Nephron progenitor cell (in vitro differentiated cells): ENCODE measurements at places on chromosomes 6 and 20.
A peak's percentile ranks its signal among the peaks of the same experiment; 100 is the strongest.

- DNase-seq = no peak
Measured at GRCh38 chr20:5668529-5668868, 81.7 kb upstream of the SHLD1 start.

DNA sequence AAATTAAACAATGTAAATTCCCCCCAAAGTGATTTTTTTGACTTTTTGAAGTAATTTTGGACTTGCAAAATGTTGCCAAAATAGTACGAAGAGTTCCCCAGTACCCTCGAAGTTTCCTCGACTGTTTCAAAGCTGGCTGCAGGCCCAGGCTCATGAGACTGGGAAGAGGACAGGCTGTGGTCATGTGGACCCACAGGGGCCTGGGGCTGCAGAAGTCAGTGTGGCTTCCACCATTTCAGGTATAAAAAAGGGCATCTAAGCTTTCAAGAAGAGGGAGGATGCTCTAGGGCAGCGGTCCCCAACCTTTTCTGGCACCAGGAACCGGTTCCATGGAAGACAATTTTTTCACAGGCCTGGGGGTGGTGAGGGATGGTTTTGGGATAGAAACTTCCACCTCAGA lies 75.0 kb downstream of the PTPN1 start:
- no peak for DNase-seq

DNA sequence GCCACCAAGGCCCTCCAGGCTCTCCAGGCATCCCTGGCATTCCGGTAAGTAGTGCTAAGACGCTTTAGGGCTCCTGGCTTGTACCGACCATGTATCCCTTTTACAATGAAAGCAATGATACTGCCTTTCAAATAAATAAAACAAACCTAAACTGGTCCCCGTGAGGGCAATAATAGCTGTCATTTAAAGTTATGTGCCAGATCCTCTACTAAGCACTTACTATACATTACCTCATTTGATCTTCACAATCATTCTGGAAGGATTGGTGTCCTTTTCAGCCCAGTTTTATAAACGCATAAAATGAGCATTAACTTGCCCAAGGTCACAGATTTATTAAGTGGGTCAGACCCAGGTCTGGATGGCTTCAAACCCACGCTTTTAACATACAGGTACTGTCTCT lies 114.7 kb downstream of the COL9A1 start:
- no peak for DNase-seq

DNA sequence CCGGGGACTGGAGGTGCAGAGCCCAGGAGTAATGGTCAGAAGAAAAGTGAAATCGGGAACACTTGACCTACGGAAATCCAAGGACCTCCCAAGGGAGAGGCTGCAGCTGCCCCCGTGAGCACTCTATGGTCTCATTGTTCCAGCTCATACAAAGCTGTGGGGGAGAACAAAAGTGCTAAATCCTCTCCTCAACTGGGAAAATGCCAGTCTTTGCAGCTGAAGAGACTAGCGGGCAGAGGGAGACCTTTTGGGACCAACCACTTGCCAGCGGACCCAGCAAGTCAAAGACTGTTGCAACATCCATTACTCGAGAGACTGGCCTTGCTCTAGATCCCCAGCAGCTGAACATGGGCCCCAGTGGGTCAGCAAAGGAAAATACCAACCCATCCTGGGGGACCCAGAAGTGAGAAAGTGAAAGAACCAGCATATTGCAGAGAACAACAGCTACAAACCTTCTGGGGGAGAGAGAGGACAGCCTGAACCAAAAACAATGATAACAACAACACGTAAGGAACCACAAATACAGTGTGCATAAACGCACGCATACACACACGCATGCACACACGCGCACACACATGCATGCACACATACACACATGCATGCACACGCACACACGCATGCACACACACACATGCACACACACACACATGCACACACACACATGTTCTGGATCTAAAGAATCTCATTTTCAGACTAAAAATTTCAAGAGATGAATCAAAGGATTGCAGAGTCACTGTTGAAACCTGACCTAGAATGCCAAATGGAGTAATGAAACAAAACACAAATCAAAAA lies 24.7 kb upstream of the ELMO2 start:
- no peak for DNase-seq

DNA sequence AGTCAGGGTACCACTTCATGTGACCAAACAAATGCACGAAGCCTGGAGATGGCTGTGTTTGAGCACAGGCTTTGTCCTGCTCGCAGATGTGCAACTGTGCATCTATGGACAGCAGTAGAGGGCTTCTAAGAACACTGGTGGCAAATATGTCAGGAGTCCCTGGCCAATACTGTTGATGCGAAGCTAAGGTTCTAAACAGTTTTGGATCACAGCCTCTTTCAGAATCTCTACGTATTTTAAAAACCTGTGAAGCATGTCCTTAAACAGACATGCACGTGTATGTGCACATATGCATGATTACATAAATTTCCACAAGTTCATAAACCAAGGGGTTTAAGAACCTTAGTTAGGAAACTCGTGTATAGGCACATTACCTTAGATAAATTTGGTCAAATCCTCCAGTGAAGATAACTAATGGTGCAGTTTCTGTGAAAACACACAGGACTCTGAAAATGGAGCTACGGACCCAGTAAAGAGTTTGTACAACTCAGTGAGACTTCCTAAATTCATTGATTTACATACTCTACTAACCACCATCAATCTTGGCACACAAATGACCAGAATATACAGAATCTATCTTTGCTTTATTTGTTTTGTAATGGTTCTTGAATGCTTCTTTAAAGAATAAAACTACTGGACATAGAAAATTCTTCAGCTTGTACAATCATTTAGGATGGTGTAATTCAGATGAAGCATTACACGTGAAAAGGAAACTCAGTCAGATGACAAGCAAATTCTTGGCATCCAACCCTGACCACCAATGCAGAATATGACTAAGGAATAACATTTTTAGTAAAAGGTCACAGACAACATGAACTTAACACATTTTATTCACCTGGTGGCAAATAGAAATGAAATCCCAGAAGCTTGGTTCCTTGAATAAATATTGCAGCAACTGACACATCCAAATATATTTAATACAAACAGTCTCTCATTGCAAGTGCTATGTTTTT lies 27.4 kb downstream of the KCNQ5 start:
- no peak for DNase-seq

DNA sequence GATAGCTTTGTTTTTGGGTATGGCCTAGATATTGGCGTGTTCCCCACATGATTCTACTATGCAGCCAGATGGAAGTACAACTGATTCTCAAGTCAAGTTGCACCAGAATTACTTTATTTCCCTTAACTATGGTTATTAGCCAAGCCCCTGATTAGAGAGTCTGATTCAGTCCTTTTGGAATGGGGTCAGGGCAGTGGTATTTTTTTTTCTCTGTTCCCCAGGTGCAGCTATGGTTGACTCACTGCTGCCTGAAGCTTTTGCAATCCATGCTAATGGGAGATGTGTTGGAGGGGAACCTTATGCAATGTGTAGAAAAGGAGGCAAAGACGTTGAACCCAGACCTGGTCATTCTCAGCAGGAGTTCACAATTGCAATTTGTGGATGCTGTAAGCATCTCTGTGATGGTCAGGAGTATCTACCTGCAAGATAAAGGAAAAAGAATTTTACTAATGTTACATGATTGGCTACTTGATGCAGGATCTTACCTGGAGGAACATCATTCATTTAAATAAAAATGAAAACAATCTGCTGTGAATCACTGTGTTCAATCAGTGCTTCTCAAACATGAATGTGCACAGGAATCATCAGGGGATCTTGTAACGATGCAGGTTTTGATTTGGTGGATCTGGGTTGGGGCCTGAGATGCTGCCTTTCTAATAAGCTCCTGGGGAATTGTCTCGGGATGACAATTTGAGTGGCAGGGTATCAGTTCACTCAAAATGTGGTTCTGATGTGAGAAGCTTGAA lies 49.4 kb downstream of the PFDN4 start:
- DNase-seq = no peak

DNA sequence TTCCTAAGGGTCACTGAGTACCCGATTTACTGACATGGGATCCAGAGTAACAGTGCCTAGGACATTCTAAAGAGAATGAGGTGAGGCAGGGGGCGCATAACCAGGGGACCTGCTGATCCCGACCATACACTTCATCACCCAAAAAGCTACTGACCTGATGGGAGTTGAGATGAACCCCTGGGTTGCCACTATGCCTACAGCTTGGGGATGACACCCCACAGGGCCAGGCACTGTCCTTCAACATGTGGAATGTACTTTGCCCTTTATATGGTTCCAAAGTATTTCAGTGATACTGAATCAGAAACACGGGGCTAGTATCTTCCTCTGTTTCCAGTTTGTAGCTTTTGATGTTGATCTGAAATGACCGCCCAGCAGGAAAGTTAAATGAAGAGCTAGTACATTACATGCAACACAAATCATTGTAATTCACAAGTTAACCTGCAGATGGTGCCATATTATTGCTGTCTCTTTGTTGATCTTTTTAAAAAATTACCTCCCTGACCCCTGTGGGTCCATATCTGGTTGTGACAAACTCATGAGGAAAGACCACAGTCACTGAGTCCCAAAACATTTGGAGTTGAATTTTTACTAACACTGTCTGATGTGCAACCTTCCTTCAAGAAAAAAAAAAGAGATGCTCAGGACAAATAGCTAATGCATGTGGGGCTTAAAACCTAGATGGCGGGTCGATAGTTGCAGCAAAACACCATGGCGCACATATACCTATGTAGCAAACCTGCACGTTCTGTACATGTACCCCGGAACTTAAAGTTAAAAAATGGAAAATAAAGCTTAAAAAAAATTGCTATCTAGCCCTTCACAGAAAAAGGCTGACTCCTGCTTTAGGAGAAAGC lies 42.7 kb upstream of the GCNT2 start:
- no peak for DNase-seq

- no peak for DNase-seq
Measured at GRCh38 chr6:116349216-116349615, 21.5 kb upstream of the DSE start.

DNA sequence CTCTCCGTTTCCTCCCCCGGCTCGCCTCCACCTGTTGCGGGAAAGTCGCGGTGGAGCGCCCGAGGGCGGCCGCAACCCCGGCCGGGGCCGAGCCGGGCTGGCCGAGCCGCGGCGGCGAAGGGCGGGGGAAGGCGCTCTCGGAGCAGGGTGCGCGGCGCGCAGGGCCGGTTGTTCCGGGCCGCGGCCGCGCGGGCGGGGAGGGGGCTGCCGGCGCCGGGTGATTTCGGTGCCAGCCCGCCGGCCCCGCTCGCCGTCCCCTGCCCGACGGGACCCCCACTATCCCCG lies 235 bp downstream of the MAP7 start:
- no peak for DNase-seq

- DNase-seq = no peak
Measured at GRCh38 chr6:16432075-16433032, 194.0 kb downstream of the GMPR start.

GRCh38 chr20:36352843-36353553 lies 46.9 kb downstream of the DLGAP4 start:
- DNase-seq = no peak

DNA sequence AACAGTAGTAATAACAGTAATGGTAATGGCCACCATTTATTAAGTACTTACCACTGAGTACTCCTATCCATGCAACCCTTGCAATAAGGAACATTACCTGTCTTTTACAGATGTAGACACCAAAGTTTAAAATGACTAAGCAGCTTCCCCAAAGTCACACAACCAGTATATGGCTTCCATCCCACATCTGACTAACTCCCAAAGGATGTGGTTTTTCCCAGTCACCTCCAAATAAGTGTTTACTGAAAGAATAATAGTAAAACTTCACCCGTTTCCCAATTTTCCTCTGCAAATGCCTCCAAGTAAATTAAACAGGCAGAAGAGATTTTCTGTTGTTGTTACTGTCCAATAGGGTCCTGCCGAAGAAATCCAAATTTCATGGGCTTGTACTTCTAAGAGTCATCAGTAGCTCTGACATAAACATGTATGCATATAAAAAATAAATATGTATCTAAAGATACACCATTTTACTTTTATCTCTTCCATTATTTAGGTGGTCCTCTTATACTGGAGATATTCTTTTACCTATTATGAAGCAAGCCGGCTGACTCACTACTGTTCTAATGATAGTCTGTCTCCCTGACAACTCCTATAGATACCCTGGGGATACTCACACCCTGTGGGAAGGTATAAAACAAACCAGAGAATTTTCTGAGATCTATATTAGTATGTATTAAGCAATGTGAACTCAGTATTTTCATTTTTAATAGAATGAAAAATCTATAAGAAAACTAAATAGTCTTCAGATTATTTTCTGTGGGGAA lies 77.9 kb upstream of the ID4 start:
- no peak for DNase-seq

GRCh38 chr6:158465257-158465656 lies 94.6 kb upstream of the TMEM181 start:
- DNase-seq = no peak

GRCh38 chr20:58716476-58717277 lies 24.1 kb downstream of the NPEPL1 start:
- peak; percentile 80 for DNase-seq

DNA sequence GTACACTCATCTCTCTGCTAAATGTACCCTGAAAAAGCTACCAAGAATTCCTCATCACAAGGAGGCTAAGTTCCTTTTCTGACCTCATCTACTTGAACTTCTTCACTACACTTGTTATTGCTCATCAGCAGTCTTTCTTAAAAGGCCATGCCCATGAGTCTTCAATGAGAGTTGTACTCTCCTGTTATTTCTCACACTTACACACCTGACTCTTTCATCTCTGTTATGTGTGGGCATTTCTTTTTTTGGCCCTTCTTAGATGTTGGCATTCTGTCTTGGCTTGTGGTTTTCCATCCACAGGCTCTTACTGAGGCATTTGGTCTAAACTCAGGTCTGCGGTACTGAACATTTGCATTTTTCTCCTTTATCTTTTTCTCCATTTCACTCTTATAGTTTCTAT lies 10.7 kb upstream of the SLC17A1 start:
- DNase-seq = no peak

DNA sequence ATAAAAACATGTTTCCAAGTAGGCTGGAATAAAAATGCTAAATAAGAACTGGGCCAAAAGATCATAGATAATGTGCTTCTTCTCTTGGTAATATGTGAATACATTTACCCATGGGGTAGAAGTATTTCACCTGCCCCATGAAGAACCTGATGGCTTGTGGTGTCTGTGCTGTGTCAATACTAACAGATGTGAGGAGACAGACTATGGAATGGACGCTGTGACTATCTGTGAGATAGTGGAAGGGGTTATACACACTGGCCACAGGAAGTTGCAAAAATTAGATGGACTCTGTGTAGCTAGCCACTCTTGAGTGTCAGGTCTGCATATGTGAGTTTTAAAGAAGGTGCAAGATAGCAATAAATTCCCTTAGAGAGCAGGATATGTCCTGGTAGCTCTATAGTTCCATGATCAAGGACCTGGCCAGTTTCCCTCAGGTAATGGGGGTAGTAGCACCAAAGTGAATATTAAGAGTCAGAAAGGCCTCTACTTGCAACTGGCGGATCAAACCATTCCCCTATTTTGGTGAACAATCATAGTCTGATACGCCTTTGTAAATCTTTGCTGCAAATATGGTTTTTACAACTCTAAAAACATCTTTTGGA lies 48.6 kb downstream of the NEDD9 start:
- no peak for DNase-seq

- DNase-seq = no peak
Measured at GRCh38 chr6:117352466-117353081, 73.2 kb downstream of the ROS1 start.
